ENCODE measurements at places on chromosomes 7 and 10.
A peak's percentile ranks its signal among the peaks of the same experiment; 100 is the strongest.

DNA sequence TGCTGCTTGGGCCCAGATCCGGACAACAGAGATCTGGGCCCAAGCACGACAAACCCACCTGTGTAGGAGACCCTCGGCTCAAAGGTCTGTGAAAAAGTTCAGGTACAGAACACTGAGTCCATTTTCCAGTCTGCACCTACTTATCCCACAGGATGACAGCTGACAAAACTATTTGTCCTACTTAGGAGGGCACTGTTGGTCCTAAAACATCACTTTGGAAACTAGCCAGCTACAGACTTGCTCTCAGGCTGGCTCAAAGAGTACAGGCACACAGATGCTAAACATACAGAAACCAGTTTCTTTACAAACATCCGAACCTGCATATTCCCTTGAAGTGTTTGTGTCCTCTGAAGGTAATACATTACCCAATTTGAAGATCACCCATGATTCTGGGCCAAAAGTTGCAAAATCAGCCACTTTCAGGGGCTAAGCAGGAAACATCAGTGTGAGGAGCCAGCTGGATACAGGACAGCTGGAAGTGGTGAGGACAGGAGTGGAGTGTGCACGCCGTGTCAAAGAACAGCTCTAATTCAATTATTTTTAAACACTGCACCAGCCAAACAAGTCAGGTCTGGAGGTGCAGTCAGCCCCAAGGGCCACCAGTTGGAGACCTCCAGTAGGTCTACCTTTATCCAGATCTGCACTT lies 88.5 kb downstream of the NOC3L start:
- ATAC-seq: no peak

DNA sequence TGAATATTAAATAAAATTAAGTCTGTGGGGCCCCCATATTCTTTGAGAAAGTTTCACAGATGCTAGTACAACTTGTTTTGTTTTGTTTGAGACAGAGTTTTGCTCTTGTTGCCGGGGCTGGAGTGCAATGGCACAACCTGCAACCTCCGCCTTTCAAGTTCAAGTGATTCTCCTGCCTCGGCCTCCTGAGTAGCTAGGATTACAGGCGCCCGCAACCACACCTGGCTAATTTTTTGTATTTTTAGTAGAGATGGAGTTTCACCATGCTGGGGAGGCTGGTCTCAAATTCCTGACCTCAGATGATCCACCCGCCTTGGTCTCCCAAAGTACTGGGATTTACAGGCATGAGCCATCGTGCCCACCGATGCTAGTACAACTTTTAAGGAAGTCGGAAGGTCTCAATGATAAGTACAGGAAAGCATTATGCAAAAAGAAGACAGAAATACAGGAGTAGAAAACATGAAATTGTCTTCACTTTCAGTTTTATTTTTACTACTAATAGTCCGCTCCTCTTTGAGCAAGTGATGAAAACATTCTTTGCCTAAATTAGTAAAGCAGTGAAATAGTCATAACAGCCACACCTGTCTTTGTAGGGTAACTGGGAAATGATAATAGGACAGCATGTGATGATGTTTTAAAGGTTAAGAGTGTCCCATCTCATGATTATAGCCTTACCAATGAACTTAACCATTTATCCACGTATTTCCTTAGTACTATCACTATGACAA lies 147.5 kb downstream of the SEMA3D start:
- no peak for ATAC-seq

DNA sequence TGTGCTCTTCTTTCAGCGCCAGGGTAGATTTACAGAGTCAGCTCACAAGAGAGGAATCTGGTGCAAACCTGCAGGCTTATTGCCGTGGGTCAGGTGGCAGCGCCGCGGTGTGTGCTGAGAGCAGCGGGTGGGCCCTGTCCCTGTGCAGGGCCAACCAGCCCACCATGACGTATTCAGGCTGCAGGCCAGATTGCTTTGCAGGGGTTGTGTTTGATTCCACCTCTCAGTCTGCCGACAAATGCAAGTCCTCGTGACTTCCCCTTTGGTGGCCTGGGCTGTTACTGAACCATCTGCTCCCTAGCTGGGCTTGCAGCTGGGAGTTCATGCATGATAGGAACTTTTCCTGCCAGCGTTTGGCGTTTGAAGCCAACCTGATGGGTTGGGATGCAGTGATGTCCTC lies 66.7 kb upstream of the LEP start:
- no peak for ATAC-seq

DNA sequence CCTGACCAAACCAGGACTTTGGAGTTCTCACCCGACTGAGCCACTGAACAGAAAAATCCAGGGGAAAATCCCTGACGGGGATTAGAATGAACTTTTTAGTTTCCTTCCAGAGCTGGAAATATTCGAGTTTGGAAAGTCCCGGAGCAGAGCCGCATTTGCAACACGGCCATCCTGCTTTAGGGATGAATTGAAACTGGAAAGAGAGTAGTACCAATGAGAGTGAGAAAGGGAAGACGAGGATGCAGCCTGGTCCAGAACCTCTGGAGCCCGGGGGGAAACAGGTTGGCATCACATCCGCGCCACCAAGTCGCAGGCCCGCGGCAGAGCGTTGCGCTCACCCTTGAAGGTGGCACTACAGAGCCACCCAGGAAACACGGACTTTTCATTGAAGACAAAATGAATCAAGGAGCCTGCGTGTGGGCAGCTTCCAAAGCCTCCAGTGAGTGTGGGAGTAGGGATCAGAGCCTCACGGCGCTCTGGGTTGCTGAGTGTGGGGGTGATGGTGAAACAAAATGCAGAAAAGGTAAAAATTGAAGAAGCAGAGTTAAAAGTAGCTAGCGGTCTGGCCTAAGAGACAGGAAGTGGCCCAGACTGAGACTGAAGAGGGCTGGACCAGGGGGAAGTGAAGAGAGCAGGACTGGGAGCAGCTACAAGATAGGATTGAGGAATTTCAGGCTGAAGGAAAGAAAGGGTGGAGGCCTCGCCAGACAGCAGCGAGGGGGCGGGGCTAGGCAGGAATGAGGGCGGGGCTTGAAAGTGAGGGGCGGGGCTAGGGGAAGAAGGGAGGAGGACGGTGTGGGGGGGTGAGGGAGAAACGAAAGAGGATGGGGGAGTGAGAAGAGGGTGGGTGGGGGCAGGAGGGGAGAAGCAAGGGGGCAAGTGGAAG lies 1.8 kb downstream of the SMURF1 start:
- peak; percentile 27 for ATAC-seq

GRCh38 chr10:21964983-21965665 lies 38.4 kb downstream of the DNAJC1 start:
- no peak for ATAC-seq

DNA sequence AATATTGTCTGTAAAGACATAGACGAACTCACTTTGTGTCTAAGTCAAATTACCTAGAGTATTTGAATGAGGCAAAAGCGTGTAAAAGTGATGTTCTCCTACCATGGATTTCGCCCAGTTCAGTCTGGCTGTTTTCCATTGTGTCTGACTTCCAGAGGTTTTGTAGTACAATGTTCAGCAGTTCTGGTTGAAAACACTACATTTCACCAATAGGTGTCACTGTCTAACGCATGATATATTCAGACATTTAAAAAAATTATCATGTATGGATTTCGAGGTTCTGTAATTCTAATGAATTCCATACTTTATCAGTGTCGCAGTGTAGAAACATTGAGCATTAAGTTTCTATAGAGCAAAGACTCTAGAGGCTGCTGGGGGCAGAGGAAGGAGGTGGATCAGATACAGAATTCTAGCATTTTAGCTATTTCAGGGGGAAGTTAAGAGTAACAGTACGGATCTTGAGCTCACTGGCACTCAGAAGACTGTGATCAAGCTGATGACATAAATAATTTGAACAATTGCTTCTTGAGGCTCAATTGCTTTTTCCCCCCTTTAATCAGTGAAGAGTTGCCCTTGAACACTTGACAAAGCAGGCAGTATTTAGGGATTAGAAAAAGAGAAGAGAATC lies 196.9 kb upstream of the RHOBTB1 start:
- no peak for ATAC-seq

GRCh38 chr10:79178614-79179163 lies 109.9 kb downstream of the ZMIZ1 start:
- ATAC-seq: no peak

GRCh38 chr7:129266181-129266580 lies 41.4 kb downstream of the AHCYL2 start:
- no peak for ATAC-seq

GRCh38 chr10:45502458-45502857 lies 128.4 kb downstream of the ALOX5 start:
- no peak for ATAC-seq

GRCh38 chr10:121104476-121105111 lies 253.4 kb downstream of the WDR11 start:
- ATAC-seq: no peak

GRCh38 chr10:104151737-104152136 lies 29.8 kb downstream of the SFR1 start:
- no peak for ATAC-seq

- no peak for ATAC-seq
Measured at GRCh38 chr7:139875821-139876241, 46.8 kb downstream of the TBXAS1 start.

- peak; percentile 48 for ATAC-seq
Measured at GRCh38 chr10:84294766-84295447, 33.5 kb upstream of the CCSER2 start.

- ATAC-seq: no peak
Measured at GRCh38 chr7:38660427-38661099, 29.4 kb upstream of the AMPH start.

DNA sequence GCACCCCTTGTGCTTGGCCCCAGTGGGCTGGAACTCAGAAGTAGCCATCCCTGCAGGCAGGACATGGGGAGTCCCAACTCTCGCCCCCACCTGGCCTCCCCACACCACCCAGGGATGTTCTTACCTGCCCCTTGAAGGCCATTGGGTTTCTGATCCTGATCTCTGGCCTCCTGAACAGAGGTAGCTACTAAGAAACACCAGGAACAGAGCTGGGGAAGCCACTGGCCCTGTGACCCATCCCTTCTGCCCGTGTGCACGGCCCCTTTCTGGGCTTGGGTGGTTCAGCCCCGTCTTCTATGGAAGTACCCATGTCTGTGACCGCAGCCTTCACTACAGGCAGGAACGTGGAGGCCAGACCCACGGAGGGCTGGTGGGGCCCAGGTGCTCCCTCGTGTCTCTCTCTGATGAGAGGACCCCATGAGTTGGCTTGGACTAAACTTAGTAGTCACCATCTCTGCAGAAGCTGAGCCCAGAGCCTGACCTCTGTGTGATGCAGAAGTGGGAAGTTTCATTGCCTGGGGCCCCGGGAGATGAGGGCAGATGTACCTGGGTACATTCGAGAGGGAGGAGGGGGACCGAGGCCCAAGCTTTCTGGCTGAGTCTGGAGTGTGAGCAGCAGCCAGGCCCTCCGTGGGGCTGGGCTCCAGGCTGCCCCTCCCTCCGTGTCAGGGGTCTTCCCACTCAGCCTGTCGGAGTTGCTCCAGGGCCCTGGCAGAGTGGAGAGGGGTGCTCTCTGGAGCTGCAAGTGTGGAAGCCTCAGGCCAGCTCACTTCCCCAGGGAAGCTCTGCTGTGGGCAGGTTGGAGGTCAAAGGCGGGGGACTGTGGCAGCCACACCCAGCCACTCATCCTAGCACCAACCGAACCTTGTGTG lies 81.0 kb downstream of the MKI67 start:
- no peak for ATAC-seq

DNA sequence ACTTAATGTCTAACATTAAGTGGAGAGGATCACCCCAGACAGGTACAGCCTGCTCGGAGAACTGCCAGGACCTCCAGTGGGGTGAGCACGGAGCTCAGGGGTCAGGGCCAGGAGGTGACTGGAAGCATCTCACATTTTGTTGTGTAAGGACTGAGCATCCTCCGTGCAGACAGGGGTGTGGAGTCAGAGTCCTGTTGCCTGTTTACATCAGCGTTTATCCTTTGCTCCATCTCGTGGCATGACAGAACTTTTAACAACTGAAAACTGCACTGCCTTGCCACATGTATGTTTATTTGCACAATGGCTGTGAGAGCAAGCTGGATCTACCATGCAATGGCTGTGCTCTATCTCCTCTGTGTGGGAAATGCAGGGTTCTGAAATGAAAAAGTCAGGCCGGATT lies 175.4 kb upstream of the AKR1E2 start:
- no peak for ATAC-seq

DNA sequence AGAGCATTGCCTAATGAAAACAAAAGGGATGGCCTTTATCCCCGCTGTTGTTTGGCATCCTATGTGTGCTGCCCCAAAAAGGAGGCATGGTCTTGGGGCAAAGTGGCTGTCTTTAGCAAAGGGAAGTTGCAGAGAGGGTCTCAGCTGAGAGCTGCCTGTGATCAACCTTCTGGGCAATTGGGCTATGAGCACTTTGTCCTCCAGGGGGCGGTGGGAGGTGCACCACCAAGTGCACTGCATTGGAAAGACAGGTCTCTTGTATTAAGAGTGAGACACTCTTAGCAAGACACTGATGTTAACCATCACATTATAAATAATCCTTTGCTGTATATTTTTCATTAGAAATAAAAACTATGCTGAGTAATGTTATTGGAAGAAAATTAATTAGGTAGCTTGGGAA lies 314.8 kb downstream of the POM121L12 start:
- no peak for ATAC-seq

DNA sequence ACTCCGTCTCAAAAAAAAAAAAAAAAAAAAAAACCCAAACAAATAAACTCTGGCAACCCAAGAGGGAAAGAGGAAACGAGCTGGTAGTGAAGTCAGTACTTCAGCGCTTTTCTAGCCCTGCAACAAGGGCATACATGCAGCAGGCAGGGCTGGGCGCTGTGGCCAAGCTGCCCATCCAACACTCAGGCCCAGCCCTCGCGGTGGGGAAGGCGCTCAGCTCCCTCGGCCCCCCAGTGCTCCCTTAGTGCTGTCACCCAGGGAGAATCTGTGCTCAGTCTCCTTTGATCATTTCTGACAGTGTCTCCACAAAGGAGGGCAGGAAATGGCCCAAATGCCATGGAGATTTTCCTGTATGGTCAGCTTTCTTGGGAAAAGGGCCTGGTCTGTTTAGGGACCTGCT lies 97.2 kb downstream of the SMURF1 start:
- ATAC-seq: no peak

DNA sequence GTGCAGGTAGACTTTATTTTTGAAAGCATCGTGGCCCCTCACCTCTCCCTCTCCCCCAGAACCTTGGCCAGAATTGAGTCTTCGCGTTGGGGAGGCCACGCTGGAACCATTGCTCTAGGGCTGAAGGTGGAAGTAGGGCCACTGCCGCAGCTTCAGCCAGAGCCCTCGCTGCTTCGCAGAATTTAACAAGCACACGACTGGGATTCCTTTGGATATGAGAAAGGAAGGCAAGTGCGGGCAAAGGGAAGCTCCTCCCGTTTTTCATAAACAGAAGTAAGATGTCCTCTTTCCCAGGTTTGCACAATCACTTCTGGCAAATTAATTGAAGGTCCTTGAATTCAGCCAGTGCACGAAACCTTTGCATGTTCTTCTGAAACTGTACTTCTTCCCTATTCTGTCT lies 168.1 kb downstream of the CCDC3 start:
- no peak for ATAC-seq
